ENCODE measurements at places on chromosomes 6 and 20.

GRCh38 chr20:53896041-53896440 is 174.4 kb downstream of the BCAS1 start:
- DNase-seq: no peak

GRCh38 chr6:30917041-30917440 is 3.0 kb downstream of the VARS2 start:
- no peak for DNase-seq

- no peak for DNase-seq
Measured at GRCh38 chr6:80339421-80339820, 232.9 kb downstream of the BCKDHB start.

- DNase-seq: no peak
Measured at GRCh38 chr20:12198281-12198680, 280.6 kb downstream of the BTBD3 start.

DNA sequence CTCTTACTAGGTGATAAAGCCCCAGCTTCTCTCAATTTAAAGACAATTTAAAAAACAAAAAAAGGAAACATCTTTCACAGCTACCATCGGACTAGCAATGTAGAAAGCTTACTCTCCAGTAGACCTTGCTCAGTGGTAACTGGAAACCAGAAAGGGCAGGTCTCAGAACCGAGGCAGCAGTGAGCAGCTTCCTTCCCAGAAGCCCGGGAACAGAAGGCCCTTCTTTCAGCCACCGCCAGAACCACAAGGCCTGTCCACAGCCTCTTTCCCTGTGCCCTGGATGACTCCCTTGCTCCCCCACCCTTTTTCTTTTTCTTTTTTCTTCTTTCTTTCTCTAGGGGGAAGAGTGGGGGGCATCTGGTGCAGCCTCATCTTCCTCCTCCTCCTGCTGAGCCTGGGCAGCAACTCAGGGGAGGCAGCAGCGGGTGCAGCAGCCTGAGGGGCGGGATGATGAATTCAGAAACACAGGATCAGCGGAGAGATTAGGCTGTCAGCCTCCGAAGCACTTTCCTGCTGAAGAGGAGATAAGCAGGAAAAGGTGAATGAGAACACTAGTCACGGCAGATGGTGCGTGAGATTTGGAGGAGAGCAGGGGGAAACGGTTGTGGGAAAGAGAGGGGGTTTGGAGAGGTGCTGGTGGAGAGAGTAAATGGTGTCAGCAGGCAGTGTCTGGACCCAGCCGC is 158.5 kb downstream of the ID4 start:
- DNase-seq: no peak

GRCh38 chr6:112030206-112030960 is 23.5 kb upstream of the CCN6 start:
- no peak for DNase-seq

DNA sequence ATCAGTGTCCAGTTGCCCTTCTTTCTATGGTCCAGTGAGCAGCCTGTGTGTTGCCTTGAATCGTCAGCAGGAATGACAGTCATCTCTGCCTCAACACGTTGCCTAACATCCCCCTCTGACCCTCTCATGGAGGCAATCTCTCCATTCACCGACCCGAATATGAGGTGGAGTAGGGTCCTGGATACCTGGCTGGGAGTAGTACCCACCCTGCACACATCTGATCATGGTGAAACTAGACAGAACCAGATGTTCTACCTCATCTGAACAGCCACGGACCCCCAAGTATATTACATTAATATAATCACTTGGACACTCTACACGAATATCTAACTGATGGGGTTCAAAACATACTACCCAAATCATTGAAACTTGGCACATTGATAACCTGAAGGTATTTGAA is 77.0 kb upstream of the COL21A1 start:
- no peak for DNase-seq

DNA sequence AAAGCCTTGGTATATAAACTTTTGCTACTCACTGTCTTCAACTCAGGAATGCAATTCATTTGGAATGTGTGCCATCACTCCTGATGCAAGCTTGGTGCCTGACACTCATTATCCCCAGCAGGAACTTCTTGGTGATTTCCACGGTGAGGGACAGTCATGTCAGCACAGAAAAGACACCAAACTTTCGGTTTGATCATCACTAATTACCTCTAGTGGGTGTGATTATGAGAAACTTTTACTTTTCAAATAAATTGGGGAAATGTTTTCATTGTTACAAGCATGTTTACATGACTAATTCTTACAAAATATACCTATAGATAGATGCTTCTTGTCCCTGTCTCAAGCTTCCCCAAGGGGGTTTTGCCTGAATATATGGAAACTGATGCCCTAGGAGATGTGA is 40.9 kb downstream of the RPP40 start:
- DNase-seq: no peak

GRCh38 chr6:95686895-95687294 is 109.6 kb downstream of the MANEA start:
- no peak for DNase-seq
